ENCODE measurements at places on chromosomes 7 and 10. TPM values are rescaled to one million over a fixed set of nuclear protein-coding genes. Genes with fewer than 3 reads are reported as not detected.

Gene ITIH2
- 1.7 TPM for total RNA-seq

GRCh38 chr7:17564678-17565212, 266.3 kb downstream of the AHR start:
- peaks cover 25% of the 10 kb centered on the region for H3K4me1 ChIP-seq
- H3K36me3 ChIP-seq: peaks cover 7% of the 10 kb centered on the region
- no peak overlapping the region for H3K27ac ChIP-seq
- no peak for DNase-seq

GRCh38 chr7:134327896-134328295, 11.2 kb upstream of the SLC35B4 start:
- DNase-seq: peak; percentile 51
- no peak overlapping the region for H3K4me3 ChIP-seq
- no peaks in the 10 kb centered on the region for H3K36me3 ChIP-seq
- H3K4me1 ChIP-seq: no peaks in the 10 kb centered on the region

- no peak overlapping the region for H3K4me3 ChIP-seq
- peak; percentile 88 for DNase-seq
- H3K27me3 ChIP-seq: no peaks in the 10 kb centered on the region
- no peaks in the 10 kb centered on the region for H3K36me3 ChIP-seq
Measured at GRCh38 chr7:138738551-138739335, 37.6 kb upstream of the SVOPL start.

Gene MAT1A
- total RNA-seq: not detected

Gene OIT3
- 1.4 TPM for total RNA-seq

Gene ANK3
- 32.9 TPM for total RNA-seq

DNA sequence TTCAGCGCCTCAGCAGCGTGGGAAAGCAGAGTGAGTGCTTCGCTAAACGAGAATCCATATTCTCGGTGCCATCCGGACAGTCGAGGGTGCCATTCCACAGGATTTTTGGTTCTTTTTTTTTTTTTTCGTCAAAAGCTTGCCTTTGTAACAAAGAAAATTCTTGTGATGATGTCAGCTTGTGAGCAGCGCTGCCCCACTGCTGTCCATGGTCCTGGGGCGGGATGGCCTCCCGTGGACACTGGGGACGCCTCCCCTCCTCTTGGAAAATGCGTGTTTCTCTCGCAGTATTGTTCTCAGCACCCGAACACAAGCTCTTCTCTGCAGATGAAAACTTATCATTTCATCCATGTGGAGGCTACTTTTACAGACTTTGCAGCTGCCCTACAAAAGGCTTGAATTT, 477.4 kb downstream of the TCERG1L start:
- no peak for DNase-seq
- no peaks in the 10 kb centered on the region for H3K36me3 ChIP-seq
- no peaks in the 10 kb centered on the region for H3K27me3 ChIP-seq

- no peak overlapping the region for H3K27ac ChIP-seq
- no peaks in the 10 kb centered on the region for H3K27me3 ChIP-seq
- no peaks in the 10 kb centered on the region for H3K36me3 ChIP-seq
- DNase-seq: no peak
- no peaks in the 10 kb centered on the region for H3K4me1 ChIP-seq
Measured at GRCh38 chr7:40544871-40545303, 410.1 kb downstream of the SUGCT start.

Gene CLDN4
- 325 TPM for total RNA-seq

DNA sequence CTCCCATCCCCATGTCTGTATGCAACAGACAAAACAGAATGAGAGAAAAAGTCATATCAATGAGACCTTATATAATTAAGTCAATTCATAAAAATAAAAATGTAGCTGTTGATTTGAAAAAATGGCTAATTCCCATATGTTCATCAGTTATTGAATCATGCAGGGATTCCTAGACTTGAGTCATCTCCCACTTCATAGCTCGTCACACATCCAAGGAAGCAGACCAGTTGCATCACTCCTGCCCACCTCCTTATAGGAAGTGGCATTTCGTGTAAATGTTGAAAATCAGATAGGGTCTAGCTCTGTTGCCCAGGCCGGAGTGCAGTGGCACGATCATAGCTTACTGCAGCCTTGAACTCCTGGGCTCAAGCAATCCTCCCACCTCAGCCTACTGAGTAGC, 56.1 kb upstream of the SH2B2 start:
- no peak overlapping the region for H3K27ac ChIP-seq
- DNase-seq: no peak
- peaks cover 3% of the 10 kb centered on the region for H3K36me3 ChIP-seq
- no peak overlapping the region for H3K4me3 ChIP-seq
- no peaks in the 10 kb centered on the region for H3K4me1 ChIP-seq
- no peaks in the 10 kb centered on the region for H3K27me3 ChIP-seq

Gene NSUN5
- 21.5 TPM for total RNA-seq

GRCh38 chr7:123738356-123738755, 10.4 kb downstream of the WASL start:
- H3K4me1 ChIP-seq: peaks cover 27% of the 10 kb centered on the region
- no peak overlapping the region for H3K27ac ChIP-seq
- no peak overlapping the region for H3K4me3 ChIP-seq
- H3K36me3 ChIP-seq: no peaks in the 10 kb centered on the region

GRCh38 chr7:31373337-31374289, 33.1 kb upstream of the NEUROD6 start:
- no peaks in the 10 kb centered on the region for H3K27me3 ChIP-seq
- H3K36me3 ChIP-seq: no peaks in the 10 kb centered on the region
- H3K27ac ChIP-seq: no peak overlapping the region
- peaks cover 10% of the 10 kb centered on the region for H3K4me1 ChIP-seq
- peak; percentile 84 for DNase-seq
- H3K4me3 ChIP-seq: no peak overlapping the region

Gene ARMC3
- 0.97 TPM for total RNA-seq

Gene AKR1C8
- total RNA-seq: not detected

Gene PPP1R17
- not detected for total RNA-seq

Gene NPFFR1
- total RNA-seq: 0.20 TPM

DNA sequence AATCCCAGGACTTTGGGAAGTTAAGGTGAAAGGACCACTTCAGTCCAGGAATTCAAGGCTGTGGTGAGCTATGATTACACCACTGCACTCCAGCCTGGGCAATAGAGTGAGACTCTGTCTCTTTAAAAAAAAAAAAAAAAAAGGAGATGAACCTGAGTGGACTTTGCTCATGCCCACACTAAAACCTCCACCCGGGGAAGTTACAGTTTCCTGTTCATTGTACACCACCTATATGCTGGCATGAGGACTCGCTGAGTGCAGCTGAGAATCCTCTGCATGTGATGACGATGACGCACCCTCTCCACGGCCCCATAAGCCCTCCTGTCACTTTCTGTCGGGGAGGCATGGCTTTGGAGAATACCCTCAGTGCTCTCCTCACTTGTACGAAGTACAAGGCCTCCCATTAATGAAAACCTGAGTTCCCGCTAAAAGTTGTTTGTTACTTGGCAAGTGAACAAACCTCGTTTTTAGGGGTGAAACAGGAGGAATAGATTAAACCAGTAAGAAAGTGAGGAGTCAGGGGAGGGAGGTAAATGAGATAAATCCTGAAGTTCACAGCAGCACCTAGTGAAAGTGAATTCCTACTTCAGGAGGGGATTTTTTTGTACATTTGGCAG, 15.9 kb downstream of the TMEM176B start:
- H3K27me3 ChIP-seq: peaks cover 35% of the 10 kb centered on the region
- H3K27ac ChIP-seq: no peak overlapping the region
- no peak overlapping the region for H3K4me3 ChIP-seq

GRCh38 chr7:151704960-151705635, 171.8 kb downstream of the PRKAG2 start:
- no peak overlapping the region for H3K4me3 ChIP-seq
- DNase-seq: no peak
- no peaks in the 10 kb centered on the region for H3K36me3 ChIP-seq

Gene EBLN1
- not detected for total RNA-seq

Gene NKX2-3
- total RNA-seq: not detected

- no peak for DNase-seq
- H3K27ac ChIP-seq: no peak overlapping the region
- H3K4me1 ChIP-seq: no peaks in the 10 kb centered on the region
- H3K4me3 ChIP-seq: no peak overlapping the region
- H3K36me3 ChIP-seq: no peaks in the 10 kb centered on the region
Measured at GRCh38 chr7:140281255-140281654, 104.5 kb upstream of the KDM7A start.

Gene PPP1R3C
- total RNA-seq: 5.5 TPM

- no peak overlapping the region for H3K27ac ChIP-seq
- peaks cover 7% of the 10 kb centered on the region for H3K4me1 ChIP-seq
- H3K27me3 ChIP-seq: no peaks in the 10 kb centered on the region
- DNase-seq: no peak
Measured at GRCh38 chr10:69483963-69484362, 32.7 kb downstream of the TSPAN15 start.

Gene EPDR1
- total RNA-seq: 60.5 TPM

DNA sequence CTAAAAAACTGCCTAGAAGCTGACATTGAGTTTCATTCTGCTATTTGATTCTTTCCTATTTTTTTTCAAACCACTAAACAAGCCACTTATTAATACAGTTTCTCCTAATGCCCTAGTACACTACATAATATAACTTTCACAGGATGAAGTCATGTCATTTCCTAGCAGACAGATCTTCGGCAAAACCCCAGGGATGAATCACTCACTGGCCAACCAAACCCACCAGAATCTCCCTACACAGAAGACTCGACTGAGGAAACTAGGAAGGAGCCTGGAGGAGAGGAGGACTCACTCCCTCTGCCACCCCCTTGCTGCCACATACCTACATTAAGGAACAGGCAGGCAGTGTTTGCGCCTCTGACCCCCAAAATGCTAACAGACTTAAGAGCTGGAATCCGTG, 33.4 kb downstream of the XPNPEP1 start:
- no peak for DNase-seq
- no peaks in the 10 kb centered on the region for H3K4me1 ChIP-seq
- H3K27ac ChIP-seq: no peak overlapping the region
- peaks cover 4% of the 10 kb centered on the region for H3K36me3 ChIP-seq

- H3K27ac ChIP-seq: no peak overlapping the region
- H3K27me3 ChIP-seq: peaks cover 41% of the 10 kb centered on the region
- H3K36me3 ChIP-seq: no peaks in the 10 kb centered on the region
- DNase-seq: no peak
- no peaks in the 10 kb centered on the region for H3K4me1 ChIP-seq
- no peak overlapping the region for H3K4me3 ChIP-seq
Measured at GRCh38 chr7:142835487-142835886, 19.4 kb upstream of the EPHB6 start.

GRCh38 chr10:88048312-88048711, 184.9 kb downstream of the PTEN start:
- H3K27me3 ChIP-seq: no peaks in the 10 kb centered on the region
- no peak overlapping the region for H3K4me3 ChIP-seq
- H3K27ac ChIP-seq: no peak overlapping the region
- no peaks in the 10 kb centered on the region for H3K4me1 ChIP-seq
- H3K36me3 ChIP-seq: no peaks in the 10 kb centered on the region

Gene PRSS37
- not detected for total RNA-seq

GRCh38 chr7:20797462-20798080, 10.9 kb upstream of the SP8 start:
- H3K4me1 ChIP-seq: peaks cover 8% of the 10 kb centered on the region
- H3K36me3 ChIP-seq: peaks cover 14% of the 10 kb centered on the region
- no peak for DNase-seq
- H3K27me3 ChIP-seq: peaks cover 74% of the 10 kb centered on the region
- peak overlapping the region; percentile 78 for H3K4me3 ChIP-seq

DNA sequence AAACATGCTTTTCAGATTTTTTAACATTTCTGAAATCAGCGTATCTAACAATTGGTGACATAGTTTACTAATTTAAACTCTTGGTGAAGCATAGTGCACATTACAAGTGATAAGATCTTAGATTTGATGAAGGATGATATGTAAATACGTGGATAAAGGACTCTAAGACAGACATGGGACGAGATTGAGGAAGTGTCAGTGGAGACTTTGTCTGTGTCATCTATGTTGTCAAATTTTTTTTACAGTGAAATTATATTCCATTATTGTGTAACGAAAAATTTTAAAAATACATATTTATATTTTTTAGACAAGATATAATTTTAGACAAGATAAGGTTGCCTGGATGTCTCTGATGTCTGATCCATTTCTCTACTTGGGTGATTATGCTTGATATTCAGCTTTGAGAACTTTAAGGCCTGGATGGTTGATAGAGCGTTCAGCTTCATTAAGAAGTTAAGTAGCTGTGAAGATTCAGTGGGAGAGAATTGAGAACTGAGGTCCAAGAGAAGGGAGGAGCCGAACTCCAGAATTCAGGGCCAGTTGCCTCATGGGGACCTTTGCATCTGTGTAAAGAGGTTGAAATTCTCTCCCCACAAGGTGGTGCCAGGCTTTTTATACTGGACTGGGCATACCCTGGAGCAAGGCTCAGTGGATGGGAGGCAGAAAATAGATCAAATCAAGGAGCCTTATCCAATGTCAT, 62.7 kb downstream of the KAT6B start:
- no peaks in the 10 kb centered on the region for H3K27me3 ChIP-seq
- peak; percentile 26 for DNase-seq
- no peak overlapping the region for H3K27ac ChIP-seq
- H3K4me3 ChIP-seq: no peak overlapping the region

DNA sequence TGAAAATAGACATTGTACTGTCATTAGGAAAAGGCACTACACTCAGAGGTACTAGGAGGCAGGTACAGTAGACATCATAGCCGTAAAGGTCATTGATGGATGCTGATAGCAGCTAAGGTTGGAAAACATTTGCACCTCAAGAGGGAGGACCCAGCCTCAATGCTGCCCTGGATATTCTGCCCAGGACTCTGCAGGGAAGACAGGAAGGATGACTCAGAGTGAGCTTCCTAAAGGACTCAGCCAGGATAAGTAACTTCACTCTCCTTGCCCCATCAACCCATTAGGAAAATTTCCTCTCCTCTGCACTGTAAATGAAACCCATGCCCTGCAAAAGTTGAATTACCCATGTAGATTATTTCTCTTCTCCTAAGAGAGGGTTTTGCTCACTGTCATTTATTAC, 617.9 kb upstream of the MKI67 start:
- no peak for DNase-seq
- H3K4me1 ChIP-seq: no peaks in the 10 kb centered on the region
- no peak overlapping the region for H3K4me3 ChIP-seq
- H3K27ac ChIP-seq: no peak overlapping the region
- no peaks in the 10 kb centered on the region for H3K36me3 ChIP-seq

DNA sequence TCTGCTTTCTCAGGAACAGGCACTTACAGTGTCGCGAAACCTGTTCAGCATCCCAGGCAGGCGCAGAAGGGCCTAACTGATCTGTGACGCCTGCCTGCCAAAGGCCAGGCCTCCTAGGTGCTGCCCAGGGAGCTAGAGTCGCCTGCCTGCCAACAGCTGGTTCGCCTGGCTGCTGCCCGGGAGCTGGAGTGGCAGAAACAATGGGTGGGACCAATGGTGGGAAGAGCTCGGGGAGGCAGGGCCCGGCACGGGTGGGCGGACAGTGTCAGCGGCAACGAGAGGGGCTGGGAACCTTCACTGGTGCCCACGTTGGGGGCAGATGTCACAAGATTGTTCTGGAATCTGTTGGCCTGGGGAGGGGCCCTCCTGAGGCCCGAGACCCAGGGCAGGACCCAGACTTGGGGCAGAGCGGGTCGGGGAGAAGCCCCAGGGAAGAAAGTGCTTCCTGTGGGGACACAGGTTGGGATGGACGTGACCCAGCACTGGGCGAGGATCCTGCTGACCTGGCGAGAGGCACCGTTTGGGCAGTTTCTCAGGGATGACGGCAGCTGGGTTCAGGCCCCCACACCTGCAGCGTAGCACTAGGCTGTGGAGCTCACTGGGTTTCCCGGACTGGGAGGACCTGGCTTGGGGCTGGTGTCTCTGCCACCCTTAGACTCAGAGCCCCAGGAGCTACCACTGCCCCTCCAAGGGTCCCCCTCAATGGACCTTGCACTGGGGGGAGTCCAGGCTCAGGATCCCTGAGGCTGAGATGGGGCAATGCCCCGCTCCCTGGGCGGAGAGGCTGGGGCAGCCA, 181.8 kb downstream of the ELFN1 start:
- no peak overlapping the region for H3K27ac ChIP-seq
- no peaks in the 10 kb centered on the region for H3K4me1 ChIP-seq
- no peak overlapping the region for H3K4me3 ChIP-seq
- no peak for DNase-seq

Measured in Calu3 (cell line).